Stimulated activated CD8-positive, alpha-beta memory T cell treated with anti-CD3 and anti-CD28 coated beads, Interleukin-15, amount 100 ng/mL, for 1 hour (primary cell): ENCODE measurements at places on chromosomes 7 and 10.

GRCh38 chr10:120505866-120506265 is 48.8 kb downstream of the PLPP4 start:
- DNase-seq = no peak

DNA sequence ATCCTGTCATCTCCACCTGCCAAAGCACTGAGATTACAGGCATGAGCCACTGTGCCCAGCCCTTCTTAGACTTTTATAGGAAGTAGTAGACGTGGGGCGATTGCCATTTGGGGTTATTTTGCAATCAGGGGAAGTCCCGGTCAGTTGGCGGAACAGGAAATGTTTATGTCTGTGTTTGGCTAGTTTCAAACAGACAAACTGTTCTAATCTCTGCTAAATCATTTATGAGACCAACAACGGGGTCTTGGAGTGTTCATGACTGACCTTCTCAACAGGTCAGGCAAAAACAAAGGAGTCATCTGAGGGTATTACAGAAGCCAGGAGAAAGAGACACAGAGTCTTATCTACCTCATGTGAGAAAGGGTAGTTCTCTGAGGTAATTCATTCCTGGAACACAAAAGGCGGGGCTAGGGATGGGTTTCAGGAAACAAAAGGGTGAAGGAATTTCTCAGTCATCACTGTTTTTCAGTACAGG is 6.6 kb upstream of the TPK1 start:
- no peak for DNase-seq

DNA sequence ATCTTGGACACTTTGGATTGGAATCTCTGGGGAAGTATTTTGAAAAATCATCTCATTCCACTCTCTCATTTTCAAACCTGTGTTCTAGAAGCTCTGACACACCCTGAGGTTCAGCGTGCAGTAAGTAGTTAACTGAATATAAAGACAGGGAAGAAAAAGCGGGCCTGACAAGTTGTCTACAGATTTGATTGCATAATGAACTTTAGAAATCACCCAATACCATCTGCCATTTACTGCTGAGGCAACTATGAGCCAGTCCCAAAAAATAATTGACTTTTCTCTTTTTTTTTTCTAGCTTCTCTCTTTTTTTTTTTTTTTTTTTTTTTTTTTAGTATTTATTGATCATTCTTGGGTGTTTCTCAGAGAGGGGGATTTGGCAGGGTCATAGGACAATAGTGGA is 29.5 kb downstream of the CDC123 start:
- DNase-seq = no peak

GRCh38 chr10:48493083-48493871 is 111.6 kb downstream of the ARHGAP22 start:
- no peak for DNase-seq

GRCh38 chr7:107274506-107274905 is 105.7 kb downstream of the HBP1 start:
- DNase-seq = no peak

GRCh38 chr7:103905997-103906396 is 83.5 kb downstream of the RELN start:
- no peak for DNase-seq

DNA sequence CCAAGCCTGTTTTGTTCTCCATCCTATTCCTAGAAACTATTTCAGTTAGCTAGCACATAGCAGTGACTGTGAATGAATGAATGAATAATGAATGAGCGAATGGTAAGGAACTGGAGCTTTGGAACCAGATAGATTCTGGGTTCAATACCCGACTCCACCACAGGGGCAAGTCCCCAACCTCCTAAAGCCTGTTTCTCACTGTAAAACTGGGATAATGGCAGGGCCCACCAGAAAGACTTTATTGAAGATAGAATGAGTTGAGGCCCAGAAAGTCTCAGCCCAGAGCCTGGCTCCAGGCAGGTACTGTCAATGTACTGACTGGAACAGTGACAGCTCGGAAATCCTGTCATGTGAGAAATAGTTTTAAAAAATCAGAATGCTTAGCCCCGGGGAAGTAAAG is 1.1 kb upstream of the CDH23 start:
- DNase-seq = no peak

DNA sequence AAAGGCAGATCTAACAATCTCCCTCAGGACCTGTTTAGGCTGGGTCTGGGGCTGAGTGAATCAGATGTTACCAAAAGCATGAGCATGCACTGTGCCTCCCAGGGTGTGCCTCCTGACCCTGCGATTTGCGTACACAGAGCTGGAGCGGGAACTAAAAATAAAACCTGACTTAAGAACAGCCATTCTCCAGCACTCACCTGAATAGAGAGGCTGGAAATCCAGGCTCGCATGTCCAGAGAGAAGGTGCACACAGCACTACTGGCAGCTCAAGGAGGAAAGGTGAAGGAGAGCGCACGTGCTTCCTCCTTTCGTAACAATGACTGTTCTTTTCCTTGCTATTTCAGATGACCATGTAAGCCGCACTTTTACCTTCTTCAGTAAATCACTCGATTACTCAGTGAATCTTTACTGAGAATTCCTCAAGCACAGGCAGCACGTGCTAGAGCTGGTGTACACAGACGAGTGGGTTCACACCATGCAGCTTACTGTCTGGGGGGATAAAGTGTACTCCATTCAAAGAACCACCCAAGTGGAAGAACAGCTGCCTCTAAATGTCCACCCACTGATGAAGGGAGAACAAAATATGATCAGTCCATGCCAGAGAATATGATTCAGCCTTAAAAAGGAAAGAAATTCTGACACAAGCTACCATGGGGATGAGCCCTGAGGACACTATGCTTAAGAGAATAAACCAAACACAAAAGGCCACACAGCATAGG is 45.6 kb downstream of the SFMBT2 start:
- DNase-seq = no peak

GRCh38 chr7:139588632-139589031 is 65.1 kb downstream of the CLEC2L start:
- no peak for DNase-seq

GRCh38 chr10:43252166-43252782 is 14.6 kb downstream of the RASGEF1A start:
- no peak for DNase-seq

DNA sequence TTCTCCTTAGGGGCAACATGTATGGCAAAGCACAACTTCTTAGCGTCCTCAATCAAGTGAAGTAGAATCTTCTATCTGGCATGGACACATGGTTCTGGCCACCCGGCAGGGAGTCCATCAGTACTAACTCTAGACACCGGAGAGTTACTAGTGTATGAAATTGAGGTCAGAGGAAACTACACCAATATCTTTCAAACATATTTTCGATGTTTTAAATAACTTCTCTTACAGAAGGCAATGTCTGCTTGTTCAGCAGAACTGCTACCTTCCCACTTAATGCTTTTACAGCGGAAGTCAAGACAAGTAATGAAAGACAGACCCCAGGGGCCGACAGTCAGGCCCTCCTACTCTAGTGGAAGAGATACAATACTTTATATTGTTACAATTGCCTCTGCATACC is 89.9 kb downstream of the RNF216 start:
- DNase-seq = no peak

DNA sequence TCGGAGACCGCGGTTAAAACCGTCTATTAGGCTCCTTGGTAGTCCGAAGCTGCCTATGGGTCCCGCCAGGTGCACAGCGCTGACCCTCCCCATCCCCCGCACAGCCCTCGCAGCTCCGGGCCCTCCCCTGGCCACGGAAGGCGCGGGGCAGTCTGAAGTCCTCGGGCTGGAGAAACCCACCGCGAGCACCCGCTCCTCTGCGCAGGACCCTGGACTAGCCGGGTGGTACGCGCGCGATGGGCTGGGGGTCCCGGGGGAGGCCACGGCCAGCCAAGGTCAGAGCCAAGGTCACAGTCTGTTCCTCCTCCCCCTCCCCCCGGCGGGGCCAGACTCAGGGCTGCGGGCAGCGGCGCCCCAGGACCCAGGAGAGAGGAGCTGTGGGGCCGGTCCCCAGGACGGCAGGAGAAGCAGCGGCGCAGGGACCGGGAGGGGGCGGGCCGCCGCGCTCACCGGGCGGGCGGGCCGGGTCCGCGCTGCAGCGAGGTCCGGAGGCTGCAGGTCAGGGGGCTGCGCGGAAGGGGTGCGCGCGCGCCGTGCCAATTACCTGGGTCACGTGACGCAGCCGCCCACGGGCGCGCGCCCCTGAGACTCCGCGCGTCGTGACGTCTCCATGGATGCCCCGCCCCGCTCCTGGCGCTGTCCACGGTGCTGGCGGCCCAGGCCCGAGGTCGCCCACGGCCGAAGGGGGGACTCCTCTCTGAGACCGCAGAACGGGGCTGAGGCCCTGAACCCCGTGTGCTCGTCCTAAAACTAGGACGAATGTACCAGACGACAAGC is at the start of gene OGDHL:
Gene OGDHL, minus strand, starts transcription at position 535 of the 777 bp plus-strand sequence. CDS start 3,731 bp downstream, outside the sequence.
- DNase-seq = no peak

- DNase-seq = no peak
These were observed 165.4 kb downstream of the JAZF1 start for GRCh38 chr7:28015169-28015568.
